ENCODE measurements at places on chromosomes 11 and 22. TPM values are rescaled to one million over a fixed set of nuclear protein-coding genes. Genes with fewer than 3 reads are reported as not detected.
A peak's percentile ranks its signal among the peaks of the same experiment; 100 is the strongest.

Gene LGR4
- total RNA-seq = 37.6 TPM

Gene B4GALNT4
- total RNA-seq = 6.3 TPM

Gene OR52E8
- total RNA-seq = not detected

GRCh38 chr11:102239911-102240310 lies 77.4 kb upstream of the BIRC3 start:
- DNase-seq = peak; percentile 31

DNA sequence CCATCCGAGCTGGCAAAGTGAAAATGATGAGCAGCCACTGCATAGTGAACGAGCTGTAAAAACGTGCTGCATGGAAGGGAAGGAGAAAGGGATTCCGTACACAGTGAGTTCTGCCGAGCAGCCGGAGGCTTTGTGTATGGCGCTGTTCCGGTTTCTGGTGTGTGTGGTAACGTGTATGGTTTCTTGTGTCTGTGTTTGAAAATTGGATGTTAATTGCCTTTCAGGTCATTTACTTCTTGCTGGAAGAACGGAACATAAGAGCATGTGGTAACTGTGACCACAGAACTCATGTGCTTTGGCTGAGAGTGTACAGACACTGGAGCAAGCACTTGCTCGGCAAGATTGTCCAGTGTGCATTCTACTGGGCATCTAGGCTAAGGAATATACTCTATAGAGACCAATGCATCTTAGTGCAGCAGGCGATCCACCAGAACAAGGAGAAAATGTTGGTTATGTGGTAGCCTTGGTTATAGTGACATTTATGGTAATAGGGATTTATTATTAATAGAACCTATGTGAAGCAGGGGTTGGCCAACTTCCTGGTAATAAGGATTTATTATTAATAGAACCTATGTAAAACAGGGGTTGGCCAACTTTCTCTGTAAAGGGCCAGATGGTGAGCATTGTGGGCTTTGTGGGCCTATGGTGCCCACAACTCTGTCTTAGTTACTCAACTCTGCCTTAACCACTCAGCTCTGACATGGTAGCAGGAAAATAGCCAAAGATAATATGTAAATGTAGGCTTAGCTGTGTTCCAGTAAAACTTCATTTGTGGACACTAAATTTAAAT lies 49.2 kb downstream of the GRAMD1B start:
- no peak for DNase-seq

- peak; percentile 100 for DNase-seq
Observed at GRCh38 chr22:35299673-35300499, at the start of gene TOM1. Gene TOM1, plus strand, starts transcription at chr22:35299894. Its CDS starts 35 bp downstream, at chr22:35299929.
